H9 (cell line): ENCODE measurements at places on chromosomes 12 and 14. TPM values are rescaled to one million over a fixed set of nuclear protein-coding genes. Genes with fewer than 3 reads are reported as not detected.

- H3K4me3 ChIP-seq: no peak overlapping the region
- DNase-seq: no peak
- H3K27ac ChIP-seq: no peak overlapping the region
Measured at GRCh38 chr14:33504246-33505099, 446.4 kb downstream of the EGLN3 start.

GRCh38 chr12:12523229-12523628, 39.4 kb downstream of the DUSP16 start:
- H3K4me3 ChIP-seq: no peak overlapping the region
- no peak overlapping the region for H3K27ac ChIP-seq
- peaks cover 18% of the 10 kb centered on the region for H3K36me3 ChIP-seq
- no peak for DNase-seq
- peaks cover 17% of the 10 kb centered on the region for H3K4me1 ChIP-seq

GRCh38 chr14:53127832-53128231, 25.3 kb downstream of the DDHD1 start:
- H3K4me3 ChIP-seq: no peak overlapping the region
- no peak for DNase-seq
- H3K36me3 ChIP-seq: no peaks in the 10 kb centered on the region; the same call in 1 of the 3 replicates

- peaks cover 2% of the 10 kb centered on the region; the same call in 1 of the 2 replicates for H3K4me1 ChIP-seq
- H3K36me3 ChIP-seq: no peaks in the 10 kb centered on the region
- no peaks in the 10 kb centered on the region; the same call in 1 of the 2 replicates for H3K27me3 ChIP-seq
- no peak overlapping the region for H3K4me3 ChIP-seq
- no peak overlapping the region for H3K27ac ChIP-seq
- DNase-seq: peak; percentile 34
Measured at GRCh38 chr12:6387541-6387940, 3.6 kb downstream of the LTBR start.

DNA sequence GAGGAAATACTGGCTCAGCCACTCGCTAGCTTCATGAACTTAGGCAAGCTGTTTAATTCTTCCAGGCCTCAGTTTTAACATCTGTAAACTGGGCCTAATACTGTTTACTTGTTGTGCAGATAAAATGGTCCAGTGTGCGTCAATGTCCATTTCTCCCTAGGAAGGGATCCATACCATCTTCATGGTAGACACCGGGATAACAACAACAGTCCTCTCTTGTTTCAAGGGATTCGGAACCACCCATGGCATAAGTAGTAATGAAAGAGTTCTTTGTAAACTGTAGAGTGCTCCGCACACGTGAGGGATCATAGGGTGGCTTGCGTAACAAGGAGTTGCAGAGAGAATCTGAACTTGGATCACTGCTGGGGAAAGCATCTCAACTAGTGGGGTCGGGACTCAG, 17.3 kb upstream of the CHGA start:
- H3K4me1 ChIP-seq: no peaks in the 10 kb centered on the region
- no peaks in the 10 kb centered on the region for H3K36me3 ChIP-seq
- DNase-seq: no peak
- no peak overlapping the region for H3K27ac ChIP-seq
- peaks cover 4% of the 10 kb centered on the region; the same call in 1 of the 2 replicates for H3K27me3 ChIP-seq

PDE3A gene
- total RNA-seq: 3.0 TPM in 2 replicates

TMEM233 gene
- total RNA-seq: not detected in 2 replicates

TMEM63C gene
- 1.7 and 2.2 TPM in 2 replicates for total RNA-seq

CLEC4E gene
- total RNA-seq: 0.18 TPM in 1 of 2 replicates, not detected in the other

SRSF5 gene
- total RNA-seq: 364 and 389 TPM in 2 replicates
